GM04503 (cell line): ENCODE measurements at places on chromosomes 4 and X.

- peak; percentile 49 for DNase-seq
Observed at GRCh38 chrX:154002215-154002719, 17.4 kb downstream of the IRAK1 start.

- no peak for DNase-seq
Observed at GRCh38 chr4:173498771-173499170, 31.3 kb downstream of the HAND2 start.

DNA sequence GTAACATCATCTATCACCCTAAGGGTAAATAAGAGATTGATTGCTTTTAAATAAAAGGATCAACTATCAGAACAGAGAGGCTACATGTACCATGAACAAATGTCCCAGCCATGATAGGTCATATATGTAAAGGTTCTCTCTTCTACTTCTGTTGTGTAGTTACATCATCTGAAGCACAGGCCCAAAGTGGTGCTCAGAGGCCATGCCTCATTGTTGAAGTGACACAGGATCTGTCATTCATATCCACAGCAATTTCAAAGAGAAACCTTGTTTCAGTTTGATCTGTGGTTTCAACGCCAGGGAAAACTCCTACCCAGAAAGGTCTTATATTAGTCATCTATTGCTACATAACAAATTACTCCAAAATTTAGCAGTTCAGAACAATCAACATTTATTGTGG, 269.2 kb upstream of the MAOA start:
- no peak for DNase-seq

GRCh38 chrX:72295745-72296144, 10.0 kb downstream of the CITED1 start:
- no peak for DNase-seq

DNA sequence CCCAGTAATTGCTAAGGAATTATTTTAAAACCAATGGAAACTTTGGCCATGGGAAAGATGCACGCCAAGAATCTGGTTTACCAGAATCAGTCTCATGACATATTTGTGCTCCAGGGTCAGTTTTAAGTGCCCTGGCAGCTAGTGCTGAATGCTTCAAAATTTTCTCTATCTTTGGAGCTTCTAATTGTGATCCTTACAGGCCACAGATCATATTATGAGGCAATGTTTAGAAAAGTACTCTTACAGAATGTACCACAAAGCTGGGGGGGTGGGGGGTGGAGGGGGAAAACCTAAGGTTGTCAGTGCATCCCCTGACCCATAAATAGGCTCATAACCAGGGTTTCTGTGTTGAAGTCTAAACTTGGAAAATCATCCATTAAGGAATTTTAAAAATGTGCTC, 514.5 kb downstream of the INPP4B start:
- DNase-seq = peak; percentile 85

GRCh38 chr4:6754481-6755087, 27.9 kb upstream of the KIAA0232 start:
- no peak for DNase-seq

DNA sequence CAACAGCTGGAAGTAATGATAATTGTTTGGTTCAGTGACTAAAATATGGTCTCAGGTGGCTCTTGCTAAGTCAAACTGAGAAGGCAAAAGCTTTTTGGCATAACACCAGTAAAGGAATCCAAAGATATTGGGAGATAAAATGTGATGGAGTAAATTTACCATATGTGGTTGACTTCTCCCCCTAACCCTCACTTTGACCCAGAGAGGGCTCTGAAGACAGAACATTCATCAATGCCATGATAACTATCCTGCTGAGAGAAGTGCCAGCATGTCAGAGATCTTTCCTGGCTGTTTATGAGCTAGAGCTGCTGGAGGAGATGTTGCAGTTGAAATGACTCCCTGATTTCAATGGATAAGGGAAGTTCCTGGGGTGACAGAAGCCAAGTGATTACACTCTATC, 213.4 kb downstream of the SPCS3 start:
- no peak for DNase-seq

DNA sequence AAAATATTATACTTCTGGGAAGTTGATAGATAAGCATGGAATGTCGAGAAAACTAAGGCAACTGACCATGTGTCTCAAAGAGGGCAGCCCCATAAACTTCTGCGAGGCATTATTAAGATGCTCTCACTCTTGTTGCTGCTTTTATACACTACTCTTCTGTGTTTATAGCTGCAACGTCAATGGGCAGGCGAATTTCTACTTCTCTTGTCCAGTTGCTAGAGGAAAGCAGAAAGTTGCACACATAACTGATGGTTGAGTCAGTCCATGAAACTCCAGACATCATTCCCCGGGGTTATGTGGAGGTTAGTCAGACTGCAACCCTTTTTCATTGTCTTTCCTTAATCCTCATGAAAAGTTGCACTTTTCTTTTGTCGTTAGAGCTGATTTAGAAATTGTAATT, 39.8 kb downstream of the VCX3B start:
- DNase-seq = no peak

DNA sequence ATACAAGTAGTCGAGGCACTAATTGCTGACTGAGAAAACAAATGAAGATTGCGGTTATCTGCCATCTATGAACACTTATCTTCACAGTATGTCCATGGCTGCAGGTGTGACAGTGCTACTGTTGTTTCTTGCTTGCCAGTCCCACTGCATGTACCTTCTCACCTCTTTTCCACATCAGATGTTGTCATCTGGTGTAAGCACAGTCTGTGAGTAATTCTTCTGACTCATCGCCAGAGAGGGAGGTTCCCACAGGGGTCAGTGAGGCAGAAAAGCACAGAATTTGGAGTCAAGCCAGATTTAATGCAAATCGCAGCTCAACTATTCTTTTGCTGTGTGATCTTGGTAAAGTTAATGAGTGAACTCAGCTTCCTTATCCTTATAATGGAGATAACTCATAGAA, 144.4 kb downstream of the GLRA2 start:
- DNase-seq = peak; percentile 29

DNA sequence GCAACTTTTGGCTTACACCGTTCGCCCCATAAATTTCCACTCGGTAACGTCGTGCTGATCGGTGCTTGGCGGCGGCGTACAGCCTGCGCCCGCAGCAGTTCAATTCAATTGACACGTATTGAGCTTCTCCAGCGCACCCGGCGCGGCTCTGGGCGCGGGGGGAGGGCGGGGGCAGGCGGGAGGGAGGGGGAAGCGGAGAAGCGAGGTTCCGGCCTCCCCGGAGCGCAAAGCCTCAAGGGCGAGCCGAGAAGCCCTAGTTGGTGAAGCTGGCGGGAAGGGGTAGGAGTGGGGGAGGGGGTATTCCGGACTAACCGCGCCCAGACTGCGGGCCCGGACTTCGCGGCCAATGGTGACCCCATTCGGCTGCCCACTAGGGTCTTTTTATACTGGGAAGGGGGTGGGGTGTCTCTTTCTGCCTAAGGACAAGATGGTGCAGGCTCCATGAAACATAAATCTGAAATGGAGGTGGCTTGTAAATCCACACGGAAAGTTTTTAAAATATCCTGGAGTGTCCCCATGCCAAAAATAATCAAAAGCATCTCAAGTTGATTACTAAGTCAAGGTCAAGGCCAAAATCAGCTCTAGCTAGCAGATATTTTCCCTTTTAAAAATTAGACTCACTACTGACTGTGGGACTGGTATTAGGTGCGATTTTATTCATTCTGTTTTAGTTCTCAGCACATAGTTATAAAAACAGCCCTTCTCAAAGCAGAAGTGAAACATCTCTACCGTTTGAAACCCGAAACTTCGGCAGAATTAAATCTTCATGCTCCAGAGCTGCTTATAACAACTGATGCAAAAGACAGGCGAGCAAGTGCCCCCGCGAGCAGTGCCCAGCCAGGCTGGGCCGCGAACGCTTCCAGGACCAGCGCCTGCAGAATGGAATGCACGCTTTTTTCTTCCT, 1.5 kb upstream of the BCOR start:
- DNase-seq = no peak

DNA sequence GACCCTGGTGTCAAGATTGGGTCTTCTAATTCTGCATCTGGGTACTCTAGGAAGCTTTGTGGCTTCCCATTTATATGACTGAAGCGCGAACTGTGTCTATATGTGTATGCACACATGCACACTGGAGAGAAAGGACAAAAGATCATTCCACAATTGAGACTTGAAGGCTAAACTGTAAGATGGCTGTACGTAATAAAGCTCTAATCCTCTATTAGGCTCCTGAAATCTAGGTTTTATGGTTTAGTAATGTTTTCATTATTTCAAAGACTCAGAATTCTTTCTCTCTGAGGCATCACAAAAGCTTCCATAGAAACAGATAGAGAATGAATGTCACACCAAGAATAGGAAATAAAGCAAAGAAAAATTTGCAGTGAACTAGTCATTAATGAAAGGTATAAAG, 320.7 kb upstream of the FTHL17 start:
- DNase-seq = no peak
